ENCODE measurements at places on chromosomes 4 and X.

DNA sequence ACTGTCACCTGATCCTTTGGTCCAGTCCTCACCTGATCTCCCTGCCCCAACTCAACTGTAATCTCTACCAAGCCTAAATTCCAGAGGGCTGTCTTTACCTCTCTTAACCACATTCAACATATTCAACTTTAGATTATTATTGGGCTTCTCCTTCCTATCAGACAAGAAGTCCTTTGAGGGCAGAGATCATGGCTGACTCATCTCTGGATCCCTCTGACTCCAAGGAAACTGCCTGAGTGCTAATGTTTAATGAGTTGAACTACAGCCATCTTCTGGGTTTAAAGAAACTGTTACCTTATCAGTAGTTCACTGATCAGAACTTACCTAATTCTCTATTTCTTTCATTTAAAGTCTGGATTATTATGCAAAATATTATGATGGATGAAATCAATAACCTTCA, 135.7 kb downstream of the GPC3 start:
- DNase-seq: no peak

- no peak for DNase-seq
Observed at GRCh38 chrX:22105231-22105630, 73.1 kb downstream of the PHEX start.

- DNase-seq: no peak
Observed at GRCh38 chr4:113744667-113745240, 16.8 kb downstream of the CAMK2D start.

DNA sequence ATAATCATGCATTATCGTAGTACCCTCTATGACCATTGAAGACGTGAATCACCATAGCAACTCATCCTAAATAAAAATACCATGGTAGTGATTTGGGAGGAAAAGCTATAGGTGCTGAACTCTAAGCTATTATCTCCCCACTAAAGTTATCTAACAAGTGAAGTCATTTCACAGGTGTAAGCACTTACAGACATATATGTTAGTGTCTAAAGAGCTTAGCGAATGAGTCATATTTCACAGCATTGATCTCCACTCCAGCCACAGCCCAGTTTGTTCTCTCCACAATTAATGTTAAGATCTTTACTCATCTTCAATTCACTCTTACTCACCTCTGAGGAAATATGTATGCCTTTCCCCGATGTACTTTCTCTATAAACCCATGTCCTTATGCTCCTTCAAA, 57.0 kb downstream of the DCAF8L1 start:
- peak; percentile 22 for DNase-seq

GRCh38 chr4:107349266-107349665, 313.2 kb upstream of the DKK2 start:
- DNase-seq: no peak

DNA sequence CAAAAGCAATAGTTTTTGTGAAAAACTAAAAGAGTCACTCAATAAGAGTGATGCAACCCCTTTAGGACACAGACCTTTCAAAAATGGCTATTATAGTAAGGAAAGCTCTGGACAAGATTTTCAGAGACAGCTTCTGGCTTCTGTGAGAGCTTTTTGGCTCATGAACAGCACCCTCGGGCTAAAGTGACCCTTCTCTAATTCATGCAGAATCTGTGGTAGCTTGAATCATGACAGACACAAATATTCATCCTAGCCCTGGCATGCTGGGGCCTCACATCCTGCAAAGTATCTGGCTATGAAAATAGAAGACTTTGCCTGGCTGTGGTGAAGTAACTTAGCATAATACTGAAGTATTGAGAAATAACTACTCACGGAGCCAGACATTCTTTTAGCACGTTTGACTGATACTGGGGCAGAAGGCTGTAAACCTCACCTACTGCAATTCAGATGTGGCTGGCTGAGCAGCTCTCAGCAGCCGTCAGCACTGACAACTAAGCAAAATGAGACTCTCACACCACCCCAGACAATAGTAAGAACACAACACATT, 327.3 kb downstream of the MAPK10 start:
- peak; percentile 89 for DNase-seq

- no peak for DNase-seq
Observed at GRCh38 chrX:9903146-9903545, 64.0 kb upstream of the CLDN34 start.

GRCh38 chrX:120125444-120125843, 9.7 kb upstream of the RHOXF1 start:
- DNase-seq: no peak

DNA sequence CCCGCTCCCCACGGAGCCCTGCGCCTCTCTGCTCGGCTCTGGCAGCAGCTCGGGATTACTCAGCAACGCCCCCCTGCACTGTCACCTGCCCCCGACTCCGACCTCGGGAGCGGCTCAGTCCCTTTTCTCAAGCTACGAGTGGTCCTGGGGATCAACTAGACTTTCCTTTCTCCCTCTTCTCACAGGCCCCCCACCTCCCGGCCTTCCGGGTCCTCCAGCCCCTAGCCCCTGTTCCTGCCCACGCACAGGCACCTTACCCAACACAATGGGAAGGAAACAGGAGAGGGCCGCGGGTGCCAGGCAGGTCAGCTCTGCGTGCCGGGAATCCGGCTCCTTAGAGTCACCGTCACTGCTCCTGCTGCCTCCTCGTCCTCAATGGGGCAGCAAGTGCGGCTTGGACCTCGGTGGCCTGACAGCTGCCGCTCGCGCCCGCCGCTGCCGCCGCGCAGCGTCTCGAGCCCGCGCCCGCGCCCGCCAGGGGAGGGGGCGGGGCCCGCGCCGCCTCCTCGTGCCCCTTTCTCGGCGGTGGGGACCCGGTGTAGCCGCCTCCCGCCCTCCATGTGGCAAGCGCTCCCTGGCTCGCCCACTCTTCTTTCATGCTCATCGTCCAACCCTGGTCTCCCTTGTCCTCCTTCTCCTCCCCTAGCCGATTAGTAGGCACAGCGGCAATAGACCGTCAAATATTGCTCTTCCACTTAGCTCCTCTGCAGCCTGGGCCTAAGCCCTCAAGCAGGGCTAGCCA, at the start of gene RAB9B:
RAB9B (minus strand) TSS at position 455 of the 742 bp plus-strand sequence. CDS start 6,473 bp downstream, outside the sequence.
- DNase-seq: no peak

GRCh38 chr4:152724494-152724893, 44.7 kb upstream of the TMEM154 start:
- DNase-seq: no peak

- DNase-seq: no peak
Observed at GRCh38 chr4:81607950-81608349, 136.2 kb upstream of the RASGEF1B start.

DNA sequence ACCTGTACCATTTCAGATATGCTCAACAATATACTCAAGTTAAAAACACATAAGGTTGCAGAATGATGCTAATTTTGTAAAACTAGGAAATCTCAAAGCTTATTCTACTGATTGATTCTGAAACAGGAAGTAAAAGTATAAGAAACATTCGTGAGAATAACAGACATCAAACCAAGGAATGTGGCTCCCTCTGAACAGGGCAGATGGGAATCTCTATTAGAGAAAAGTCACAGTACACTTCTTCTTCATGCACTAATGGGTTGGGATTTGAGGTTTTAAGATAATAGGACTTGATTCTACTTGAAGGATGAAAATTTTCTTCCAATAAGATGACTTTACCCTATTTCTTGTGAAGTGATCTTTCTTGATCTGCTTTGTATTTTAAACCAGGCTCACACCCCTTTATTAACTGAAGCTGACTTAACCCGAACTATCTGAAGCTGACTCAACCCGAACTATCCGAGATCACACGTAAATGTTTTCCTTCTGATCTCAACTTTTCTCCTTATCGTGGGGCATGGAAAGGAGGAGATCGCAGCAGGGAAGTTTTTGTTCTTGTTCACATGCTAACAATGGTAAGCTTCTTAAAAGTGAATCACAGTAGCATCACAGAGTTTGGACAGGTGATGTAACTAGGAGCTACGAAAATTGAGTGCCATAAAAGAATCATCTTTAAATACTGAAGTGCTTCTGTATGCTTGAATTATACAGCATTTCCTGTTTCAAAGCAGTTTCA, 363.1 kb upstream of the ZFP42 start:
- DNase-seq: no peak

- DNase-seq: no peak
Observed at GRCh38 chr4:31592293-31592692, 872.1 kb downstream of the PCDH7 start.

DNA sequence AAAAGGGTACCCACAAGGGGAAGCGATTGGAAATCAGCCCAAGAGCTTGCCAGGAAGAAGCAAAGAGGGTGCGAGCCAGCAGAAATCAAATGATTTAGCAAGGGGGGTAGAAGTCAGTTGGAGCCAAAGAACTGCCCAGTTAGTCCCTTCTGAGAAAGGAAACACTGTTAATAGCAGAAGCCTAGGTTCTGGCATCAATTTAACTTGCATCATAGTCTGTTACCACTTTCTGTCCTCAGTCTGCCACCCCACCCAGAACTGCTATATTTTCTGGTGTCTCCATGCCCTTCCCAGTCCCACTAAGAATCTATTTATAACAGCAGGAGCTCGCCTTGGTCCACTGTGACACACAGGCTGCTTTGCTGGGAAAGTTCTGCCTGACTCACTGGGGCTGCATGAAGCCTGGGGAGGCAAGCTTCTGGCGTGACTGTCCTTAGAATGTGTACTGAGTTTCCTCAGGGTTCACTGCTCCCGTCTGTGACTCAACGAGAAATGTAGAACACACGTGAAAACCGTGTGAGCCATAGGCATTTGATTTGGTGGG, 157.8 kb upstream of the TTC29 start:
- peak; percentile 48 for DNase-seq

DNA sequence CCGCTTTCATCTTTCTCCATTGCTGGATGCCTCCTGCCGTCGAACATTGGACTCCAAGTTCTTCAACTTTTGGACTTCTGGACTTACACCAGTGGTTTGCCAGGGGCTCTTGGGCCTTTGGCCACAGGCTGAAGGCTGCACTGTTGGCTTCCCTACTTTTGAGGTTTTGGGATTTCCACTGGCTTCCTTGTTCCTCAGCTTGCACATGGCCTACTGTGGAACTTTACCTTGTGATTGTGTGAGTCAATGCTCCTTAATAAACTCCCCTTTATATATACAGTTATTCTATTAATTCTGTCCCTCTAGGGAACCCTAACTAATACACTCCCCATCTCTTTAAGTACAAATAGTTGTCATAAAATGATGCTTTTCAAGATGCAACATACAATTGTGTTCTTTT, 595.3 kb downstream of the ARAP2 start:
- DNase-seq: no peak

- no peak for DNase-seq
Observed at GRCh38 chrX:57899064-57899463, 11.2 kb downstream of the ZXDA start.

DNA sequence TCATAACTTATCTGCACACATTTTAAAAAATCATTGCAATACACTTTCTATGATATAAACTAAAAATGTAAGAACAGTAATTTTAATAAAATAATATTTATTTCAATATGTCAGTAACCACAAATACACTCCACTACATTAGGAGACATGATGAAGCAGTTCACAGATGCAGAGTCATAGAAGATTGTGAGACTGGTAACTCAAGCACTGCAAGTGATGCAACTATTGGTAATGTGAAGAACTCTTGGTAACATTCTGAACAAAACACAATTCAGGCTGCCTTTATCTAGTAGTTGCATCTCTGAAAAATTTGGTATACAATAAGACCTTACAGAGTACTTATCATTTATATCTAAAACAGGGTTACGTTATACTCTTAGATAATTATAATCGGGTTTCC, 52.6 kb upstream of the LRAT start:
- no peak for DNase-seq

- no peak for DNase-seq
Observed at GRCh38 chr4:41288254-41288653, 31.5 kb downstream of the UCHL1 start.

DNA sequence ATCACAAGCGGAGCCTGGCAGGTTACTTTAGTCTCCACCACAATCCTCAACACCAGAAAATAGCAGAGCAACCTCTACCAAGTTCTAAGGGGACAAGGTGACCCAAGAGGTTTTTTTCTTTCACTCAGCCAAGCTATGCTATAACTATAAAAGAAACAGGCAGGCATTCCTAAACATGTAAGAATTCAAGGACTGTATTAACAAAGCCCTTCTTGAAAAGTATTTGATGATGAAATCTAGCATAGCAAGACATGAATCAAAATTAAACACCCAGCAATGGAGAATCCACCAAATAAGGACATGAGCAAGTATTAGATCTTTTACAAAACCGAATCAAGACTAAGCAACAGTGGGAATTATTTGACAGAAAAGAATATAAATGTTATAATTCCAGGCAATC, 25.7 kb upstream of the C1QTNF7 start:
- DNase-seq: no peak

Measured in epithelial cell of prostate (primary cell).